NCI-H2081 (cell line): ENCODE measurements at places on chromosomes 3 and 15.

GRCh38 chr3:191333298-191333880 is 3.1 kb upstream of the UTS2B start:
- no peak for DNase-seq

DNA sequence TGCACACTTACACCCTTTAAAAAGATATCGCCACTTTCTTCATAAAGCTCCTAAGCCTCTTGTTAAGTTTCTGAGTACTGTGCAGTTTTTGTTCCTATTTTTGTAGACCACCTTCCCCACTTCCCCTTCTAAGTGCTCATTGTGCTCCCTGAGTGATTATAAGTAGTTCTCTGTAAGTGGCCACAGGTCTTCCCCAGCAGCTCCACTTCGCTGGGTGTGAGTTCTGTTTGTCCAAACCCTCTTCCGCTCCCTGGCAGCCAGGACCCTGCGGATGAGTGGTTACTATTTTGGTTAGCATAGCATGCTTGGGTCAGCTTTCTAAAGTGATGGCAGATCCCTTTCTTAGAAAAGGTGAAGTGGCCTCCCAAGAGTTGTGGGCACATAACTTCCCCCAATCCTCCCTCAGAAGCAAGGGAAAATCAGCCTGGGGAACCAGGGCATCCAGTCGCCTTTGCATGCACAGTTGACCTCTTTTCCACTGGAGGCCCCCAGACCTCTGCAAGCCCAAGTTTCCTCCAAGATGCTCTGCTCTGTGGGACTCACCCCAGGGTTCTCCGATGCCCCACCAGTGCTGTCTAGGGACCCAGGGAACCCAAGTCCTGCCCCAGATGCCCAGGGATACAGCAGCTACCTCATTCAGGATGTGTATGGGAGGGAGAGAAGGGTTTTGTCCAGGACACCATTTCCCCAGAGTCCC is 69.6 kb downstream of the ATP10A start:
- no peak for DNase-seq

DNA sequence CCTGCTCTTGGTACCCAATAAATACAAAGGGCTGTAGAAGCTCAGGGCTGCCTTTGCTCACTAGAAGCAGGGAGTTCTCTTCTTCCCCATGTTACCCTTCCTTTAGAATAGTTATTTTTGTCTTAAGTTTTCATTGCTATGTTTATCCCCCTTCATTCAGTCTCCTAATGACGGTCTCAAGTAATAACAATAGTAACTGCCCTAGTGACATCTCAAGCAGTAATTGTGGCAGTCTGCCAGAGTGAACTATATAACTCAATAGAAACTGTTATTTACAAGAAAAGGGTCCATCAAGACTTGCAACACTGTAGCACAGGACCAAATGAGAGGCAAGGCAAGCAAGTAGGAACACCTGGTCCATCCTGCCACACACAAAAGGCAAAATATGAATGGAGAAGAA is 32.5 kb upstream of the SIN3A start:
- DNase-seq: no peak

GRCh38 chr15:85414495-85414894 is 34.1 kb downstream of the AKAP13 start:
- DNase-seq: no peak

- DNase-seq: no peak
Observed at GRCh38 chr15:63449731-63450130, 54.7 kb upstream of the USP3 start.

DNA sequence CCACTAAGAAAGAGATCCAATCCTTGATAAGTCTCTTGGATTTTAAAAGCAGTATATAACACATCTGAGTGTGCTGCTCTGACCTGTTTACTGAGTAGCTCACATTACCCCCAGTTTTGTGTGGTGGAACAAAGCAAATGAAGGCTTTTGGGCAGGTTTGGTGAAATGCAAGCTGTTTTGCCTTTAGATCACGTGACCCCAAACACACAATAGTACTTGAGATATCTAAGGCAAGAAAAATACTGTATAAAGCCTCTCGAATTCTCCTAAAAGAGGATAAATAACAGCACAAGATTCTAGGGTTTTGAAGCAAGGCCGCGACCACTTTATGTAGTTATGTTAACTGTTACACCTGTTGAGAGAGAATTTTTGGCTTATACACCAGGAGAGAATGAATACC is 49.3 kb upstream of the TRIM42 start:
- DNase-seq: no peak

DNA sequence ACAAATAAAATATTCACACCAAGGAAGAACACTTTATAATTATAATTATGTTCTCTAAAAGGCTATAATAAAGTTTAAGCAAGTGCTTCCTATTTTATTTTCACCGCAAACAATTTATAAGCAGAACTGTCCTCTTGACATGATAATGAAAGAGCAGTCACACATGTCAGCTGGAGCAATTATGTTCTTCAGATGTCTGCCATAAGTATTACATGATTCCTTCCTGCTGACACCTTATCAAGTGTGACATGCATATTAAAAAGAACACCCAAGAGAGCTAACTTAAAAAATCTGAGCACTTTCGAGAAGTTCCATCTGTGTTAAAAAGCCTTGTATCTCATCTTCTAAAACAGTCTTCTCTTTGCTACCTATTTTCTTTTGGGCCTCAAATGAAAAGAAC is 249.5 kb downstream of the SQOR start:
- DNase-seq: peak; percentile 52

GRCh38 chr3:51508255-51508654 is 8.4 kb upstream of the DCAF1 start:
- DNase-seq: no peak

GRCh38 chr15:28022961-28023360 is 76.2 kb downstream of the OCA2 start:
- no peak for DNase-seq

DNA sequence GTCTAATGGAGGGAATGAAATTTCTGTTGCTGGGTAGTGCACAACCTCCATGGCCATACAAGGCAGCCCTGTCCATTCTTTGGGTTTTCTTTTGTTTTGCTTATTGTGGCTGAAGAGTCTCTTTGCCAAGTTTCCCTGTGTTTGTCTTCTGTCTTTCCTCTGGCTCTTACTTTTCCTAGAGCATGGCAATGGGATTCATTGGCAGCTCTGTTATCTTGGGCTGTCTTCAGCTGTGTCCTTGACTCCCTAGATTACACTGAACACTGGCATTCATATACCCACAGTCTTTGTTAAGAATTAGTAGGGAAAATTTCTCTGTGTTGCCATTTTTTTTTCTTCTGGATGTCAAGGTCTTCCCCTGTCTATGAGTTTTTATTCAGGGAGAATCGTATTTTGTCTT is 16.1 kb upstream of the DCBLD2 start:
- DNase-seq: no peak

DNA sequence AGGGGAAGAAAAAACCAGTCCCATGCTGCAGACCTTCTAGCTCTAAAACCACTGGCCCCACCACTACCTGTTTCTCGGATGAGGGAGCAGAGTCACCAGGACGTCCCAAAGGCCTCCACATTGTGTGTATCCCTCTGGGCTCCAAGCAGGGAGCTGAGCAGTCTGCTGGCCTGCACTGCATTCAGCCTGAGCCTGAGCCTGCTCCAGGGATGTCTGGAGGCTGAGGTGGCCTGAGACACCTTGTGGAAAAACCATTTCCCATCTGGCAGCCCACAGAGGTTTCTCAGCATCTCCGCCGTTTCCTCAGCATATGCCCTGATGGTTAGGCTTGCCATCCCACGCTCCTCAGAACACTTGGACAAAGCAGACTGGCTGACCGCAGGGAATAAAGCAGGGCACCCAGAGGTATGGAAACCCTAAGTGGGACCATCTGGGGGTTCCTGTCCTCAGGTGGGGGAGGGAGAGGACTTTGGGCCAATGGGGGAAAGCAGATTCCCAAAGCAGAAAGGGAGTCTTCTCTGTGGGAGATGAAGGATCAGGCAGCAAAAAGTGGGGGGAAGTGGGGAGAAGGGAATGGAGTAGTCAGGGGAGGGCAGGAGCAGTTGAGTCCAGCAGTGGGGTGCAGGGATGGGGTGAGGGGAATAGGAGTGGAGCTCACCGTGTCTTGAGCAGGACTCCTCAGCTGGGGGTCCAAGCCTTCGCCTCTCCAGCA is at the start of gene CILP:
CILP (minus strand) TSS at position 704 of the 712 bp plus-strand sequence. CDS start 1,718 bp downstream, outside the sequence.
- no peak for DNase-seq

GRCh38 chr3:112782491-112782890 is 64.2 kb downstream of the CD200R1L start:
- DNase-seq: no peak

DNA sequence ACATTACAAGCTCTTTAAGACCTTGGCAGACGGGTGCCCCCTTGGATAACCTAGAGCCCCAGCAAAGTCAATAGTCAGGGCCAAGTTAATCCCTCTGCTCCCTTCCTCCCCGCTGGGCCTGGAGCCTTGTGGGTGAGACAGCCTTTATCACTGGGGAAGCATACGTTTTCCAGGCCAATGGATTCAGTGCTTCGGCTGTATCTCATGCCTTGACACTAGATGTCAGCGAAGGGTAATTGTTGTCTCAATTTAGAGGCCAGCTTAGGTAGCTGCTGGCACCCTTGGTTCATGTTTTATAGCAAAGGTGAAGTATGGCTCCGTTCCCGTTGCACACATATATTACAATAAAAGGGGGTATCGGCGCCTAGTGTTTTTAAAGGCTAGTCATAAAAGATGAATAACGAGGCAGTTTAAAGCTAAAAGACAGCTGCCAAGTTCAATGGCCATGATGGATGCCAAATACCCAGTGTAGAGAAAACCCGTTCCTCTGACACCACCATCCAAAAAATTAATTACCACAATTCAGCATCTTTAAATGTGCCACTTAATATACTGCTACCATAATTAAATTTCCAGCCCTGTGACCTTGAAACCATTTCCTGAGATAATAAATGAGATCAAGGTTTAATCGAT is 52.3 kb upstream of the BNIP2 start:
- peak; percentile 87 for DNase-seq

DNA sequence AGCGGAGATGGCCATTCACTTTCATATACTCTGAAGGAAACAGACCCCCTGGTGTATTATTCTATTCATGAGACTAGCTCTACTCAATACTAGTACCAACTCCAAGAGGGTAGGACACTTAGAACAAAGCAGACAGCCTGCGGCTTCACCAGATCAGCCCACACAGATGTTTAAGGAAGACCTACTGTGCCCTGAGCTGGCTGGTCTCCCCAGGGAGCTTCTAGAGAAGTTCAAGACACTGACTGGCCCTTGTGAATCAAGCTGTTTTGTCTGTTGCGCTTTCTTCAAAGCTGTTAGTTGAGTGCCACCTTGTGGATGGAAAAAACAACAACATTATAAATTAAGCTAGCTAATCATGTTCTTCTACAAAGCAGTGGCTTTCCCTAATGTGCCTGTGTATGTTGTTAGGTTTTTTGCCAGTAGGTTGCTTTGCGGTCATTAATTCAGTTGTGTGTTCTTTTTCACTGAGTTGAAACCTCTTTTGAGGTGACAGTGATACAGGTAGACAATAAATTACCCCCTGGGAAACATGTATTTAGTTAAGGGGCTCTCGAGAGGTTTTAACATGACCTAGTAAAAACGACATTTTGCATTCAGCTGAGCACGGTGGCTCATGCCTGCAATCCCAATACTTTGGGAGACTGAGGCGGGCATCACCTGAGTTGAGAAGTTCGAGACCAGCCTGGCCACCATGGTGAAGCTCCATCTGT is 64.2 kb upstream of the MYZAP start:
- peak; percentile 79 for DNase-seq

GRCh38 chr3:28117598-28117997 is 123.8 kb upstream of the CMC1 start:
- DNase-seq: no peak

DNA sequence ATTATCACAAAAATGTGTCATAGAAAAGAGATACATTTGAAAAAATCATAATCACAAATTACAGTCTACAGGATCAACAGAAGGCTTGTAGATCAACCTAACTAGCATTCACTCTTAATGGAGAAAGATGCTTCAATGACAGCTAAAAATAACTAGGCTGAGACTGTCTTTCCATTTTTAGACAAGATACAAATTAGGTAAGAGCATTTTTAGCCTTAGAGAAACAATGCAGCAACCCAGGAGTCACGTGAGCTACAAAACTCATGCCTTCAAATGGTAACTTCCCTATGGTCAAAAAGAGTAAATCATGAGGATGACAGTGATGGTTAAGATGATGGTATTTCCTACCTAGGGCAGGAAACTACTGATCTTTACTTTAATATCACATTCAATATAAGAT is 415.4 kb downstream of the MAGI1 start:
- no peak for DNase-seq

DNA sequence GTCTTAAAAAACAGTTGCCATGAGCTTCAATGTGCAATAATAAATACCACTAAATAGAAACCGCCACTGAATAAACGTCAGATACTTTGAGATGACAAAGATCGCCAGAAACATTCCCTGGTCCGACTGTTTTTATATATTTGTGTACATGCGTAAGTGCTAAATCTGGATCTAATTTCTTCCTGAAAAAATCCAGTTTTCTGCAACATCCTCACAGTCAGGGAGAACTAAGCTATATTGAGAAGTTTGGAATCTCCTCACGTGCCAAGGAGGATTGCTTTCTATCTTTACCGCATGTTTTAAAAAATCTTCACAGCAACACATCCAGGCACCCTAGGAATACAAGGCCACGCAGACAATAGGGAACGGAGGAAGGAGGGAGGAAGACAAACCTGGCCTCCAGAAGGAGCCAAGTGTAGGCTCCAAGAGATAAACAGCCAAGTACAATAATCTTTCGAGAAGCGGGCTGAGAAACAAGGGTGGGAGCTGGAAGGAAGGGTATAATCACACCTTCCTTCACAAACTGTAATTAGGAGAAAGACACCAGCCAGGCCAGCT is 5.7 kb downstream of the VGLL4 start:
- DNase-seq: no peak

DNA sequence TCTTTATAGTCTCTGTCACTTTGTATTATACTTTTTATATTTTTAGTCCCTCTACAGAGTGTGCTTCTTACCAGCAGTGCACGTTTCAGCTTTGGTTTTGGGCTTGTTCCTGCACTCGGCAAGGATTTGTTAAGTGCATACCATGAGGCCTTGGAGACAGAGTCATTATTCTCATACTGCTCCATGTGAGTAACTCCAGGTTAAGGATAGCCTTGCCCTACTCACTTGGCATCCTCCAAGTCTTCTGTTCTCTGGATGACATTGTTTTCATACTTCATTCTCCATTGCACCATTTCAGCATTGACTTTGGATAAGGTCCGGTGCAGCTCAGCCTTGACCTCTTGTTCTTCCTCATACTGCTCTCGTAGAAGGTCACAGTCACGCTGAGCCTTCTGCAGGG is 96.4 kb downstream of the MYH15 start:
- no peak for DNase-seq

DNA sequence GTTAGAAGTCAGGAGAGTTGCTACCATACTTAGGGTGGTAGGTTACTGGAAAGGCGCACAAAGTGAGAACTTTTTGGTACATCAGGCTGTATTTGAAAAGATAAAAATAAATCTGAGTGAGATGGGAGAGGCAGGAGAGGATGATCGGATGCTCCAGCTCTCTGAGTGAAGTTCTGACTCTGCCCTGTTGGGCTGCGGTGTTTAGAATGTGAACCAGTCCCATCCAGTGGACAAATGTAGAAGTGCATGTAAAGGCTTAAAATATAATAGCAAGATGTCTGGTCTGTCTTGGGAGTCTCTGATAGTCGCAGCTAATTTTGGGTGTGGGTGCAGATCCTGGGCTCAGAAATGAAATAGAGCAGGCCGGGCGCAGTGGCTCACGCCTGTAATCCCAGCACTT is 30.4 kb downstream of the ACKR2 start:
- DNase-seq: peak; percentile 10
